ENCODE measurements at places on chromosomes 3 and 15. TPM values are rescaled to one million over a fixed set of nuclear protein-coding genes. Genes with fewer than 3 reads are reported as not detected.

Gene GHSR
- total RNA-seq, result not detected

DNA sequence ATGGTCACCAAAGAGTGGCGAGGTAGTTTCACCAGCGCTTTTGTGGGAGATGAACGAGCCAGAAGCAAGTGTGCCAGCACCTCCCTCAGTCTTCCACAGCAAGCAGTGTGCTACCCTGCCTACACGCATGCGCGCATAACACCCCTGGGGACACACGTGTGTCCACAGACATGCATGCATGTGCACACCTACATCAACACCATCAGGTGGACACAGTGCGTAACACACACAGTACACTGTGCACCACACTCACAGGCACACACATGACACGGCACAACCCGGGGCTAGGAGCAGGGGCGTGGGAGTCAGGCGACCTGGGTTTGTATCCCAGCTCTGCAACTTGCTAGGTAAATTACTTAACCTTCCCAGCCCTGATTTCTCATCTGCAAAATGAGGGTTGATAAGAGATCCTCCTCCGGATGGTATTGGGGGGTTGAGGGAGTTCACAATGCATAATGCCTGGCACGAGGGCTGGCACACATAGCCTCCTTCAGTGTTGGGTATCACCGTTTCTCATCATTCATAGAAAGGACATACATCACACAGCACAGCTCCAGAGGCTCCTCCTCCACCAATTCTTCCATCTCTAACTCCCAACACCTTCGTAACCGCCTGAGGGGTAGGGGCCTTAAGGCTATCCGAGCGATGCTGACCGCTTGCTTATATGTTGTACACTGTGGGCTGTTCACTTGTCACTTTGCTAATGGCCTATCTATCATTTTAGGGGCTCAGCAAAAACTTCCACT lies 174.9 kb downstream of the SMAD6 start:
- H3K4me1 ChIP-seq, result peaks cover 22% of the 10 kb centered on the region
- H3K36me3 ChIP-seq, result no peaks in the 10 kb centered on the region
- H3K27me3 ChIP-seq, result no peaks in the 10 kb centered on the region
- no peak for DNase-seq

Gene PIGZ
- total RNA-seq, result 14.7 TPM

Gene UTS2B
- total RNA-seq, result not detected

DNA sequence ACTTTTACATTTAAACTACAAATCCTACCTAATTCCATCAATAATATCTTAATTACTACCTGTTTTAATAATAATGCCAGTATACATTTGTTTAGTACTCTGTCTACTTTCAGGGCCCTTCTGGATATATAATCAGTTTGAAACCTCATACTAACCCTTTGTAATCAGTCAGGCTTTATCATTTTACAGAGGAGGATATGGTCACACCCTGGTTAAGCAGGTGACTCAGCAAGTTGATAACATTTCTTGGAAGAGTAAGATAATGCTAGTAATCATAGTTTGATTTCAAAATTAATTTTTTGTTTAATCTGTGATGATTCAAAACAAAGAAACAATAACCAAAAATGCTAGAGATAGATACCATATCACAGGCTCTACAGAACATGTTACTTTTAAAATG lies 208.2 kb upstream of the MANF start:
- no peaks in the 10 kb centered on the region for H3K27me3 ChIP-seq
- H3K4me1 ChIP-seq, result no peaks in the 10 kb centered on the region
- no peak overlapping the region for H3K4me3 ChIP-seq
- no peak for DNase-seq

DNA sequence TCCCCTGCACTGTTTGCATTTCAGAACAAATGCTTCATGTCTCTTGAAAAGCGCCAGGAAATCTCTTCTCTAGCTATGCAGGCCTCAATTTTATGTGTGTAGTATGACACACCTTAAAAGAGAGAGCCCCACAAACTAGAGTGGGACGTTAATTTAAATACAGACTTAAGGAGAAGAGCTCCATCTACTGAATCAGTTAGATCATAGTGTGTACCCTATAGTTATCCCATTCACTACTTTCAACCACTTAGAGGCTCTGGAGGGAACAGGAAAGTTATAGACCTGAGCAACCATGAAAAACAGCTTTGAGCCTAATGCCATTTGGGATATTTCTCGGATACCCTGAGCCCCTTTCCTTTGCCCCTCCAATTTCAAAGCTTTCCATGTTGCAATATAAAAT lies 153.7 kb downstream of the TIGIT start:
- H3K4me1 ChIP-seq, result peaks cover 28% of the 10 kb centered on the region
- H3K4me3 ChIP-seq, result no peak overlapping the region
- H3K27me3 ChIP-seq, result no peaks in the 10 kb centered on the region
- no peak for DNase-seq

DNA sequence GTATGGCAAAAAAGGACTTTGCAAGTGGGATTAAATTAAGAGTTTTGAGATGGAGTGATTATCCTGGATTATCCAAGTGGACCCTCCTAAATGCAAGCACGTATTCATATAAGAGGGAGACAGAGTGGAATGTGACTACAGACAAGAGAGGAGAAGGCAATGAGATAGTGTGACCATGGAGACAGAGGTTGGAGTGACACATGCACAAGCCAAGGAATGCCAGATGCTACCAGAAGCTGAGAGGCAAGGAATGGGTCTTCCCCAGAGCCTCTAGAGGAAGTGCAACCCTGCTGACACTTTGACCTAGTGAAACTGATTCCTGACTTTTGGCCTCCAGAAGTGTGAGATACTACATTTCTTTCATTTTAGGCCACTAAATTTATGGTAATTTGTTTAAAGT lies 117.2 kb downstream of the UACA start:
- no peak overlapping the region for H3K4me3 ChIP-seq
- H3K27ac ChIP-seq, result no peak overlapping the region
- H3K27me3 ChIP-seq, result no peaks in the 10 kb centered on the region
- H3K4me1 ChIP-seq, result no peaks in the 10 kb centered on the region

Gene FAM81A
- 7.8 TPM for total RNA-seq

Gene NR2E3
- not detected for total RNA-seq

GRCh38 chr15:100856867-100857266 lies 22.8 kb upstream of the ALDH1A3 start:
- no peak overlapping the region for H3K27ac ChIP-seq
- H3K4me1 ChIP-seq, result peaks cover 2% of the 10 kb centered on the region
- no peaks in the 10 kb centered on the region for H3K27me3 ChIP-seq
- no peak for DNase-seq
- no peaks in the 10 kb centered on the region for H3K36me3 ChIP-seq

DNA sequence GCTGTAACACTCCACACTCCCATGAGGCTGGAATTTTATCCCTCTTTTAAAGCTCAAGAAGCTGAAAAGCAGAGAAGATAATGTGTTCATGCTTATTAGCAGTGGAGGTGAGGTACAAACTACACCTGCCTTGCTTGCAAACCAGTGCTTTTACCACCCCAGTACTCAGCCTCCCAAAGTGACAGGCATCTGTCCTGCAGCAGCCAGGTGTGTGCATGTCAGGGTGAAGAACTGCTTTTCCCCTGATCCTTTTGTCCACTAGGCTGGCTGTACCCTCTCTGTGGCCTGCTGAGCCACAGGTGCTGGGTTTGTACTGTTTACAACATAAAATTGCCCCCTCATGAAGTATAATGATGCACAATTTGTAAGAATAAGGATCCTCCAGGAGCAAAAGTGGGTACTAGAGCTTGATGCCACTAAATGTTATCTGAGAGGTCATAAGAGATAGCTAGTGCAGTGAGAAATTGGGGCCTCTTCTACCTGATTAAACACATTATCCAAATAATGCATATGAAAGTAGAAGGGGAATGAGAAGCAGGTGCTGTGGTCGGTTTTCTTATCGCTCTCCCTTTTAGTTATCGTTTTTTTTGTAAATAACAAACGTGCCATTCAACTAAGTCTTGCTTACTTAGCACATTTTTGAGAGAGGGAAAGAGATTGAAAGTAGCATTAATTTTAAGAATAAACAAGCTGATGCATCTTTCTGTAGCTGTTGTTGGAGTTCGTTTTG lies 39.2 kb upstream of the GADL1 start:
- no peak overlapping the region for H3K4me3 ChIP-seq
- H3K36me3 ChIP-seq, result no peaks in the 10 kb centered on the region
- no peak overlapping the region for H3K27ac ChIP-seq
- no peaks in the 10 kb centered on the region for H3K27me3 ChIP-seq

DNA sequence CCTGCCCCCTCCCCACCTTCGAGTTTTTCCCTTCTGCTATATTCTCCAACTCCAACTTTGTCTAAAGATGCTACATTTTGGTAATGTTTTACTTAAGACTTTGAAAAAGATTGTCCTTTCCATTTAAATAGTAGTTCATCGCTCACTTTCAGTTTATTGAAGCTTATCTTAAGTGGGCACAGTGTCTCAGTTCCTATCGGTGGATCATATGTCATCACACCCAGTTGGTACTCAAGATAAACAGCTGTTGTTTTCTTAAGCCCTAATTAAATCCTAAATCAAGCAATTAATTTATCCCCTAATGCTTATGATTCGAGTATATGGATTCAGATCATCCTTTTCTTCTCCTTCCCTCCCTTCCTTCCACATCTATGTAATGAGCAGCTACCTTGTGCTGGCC lies 210.7 kb downstream of the TLE3 start:
- H3K4me1 ChIP-seq, result no peaks in the 10 kb centered on the region
- H3K27me3 ChIP-seq, result peaks cover 39% of the 10 kb centered on the region
- no peaks in the 10 kb centered on the region for H3K36me3 ChIP-seq
- H3K27ac ChIP-seq, result no peak overlapping the region
- no peak for DNase-seq

DNA sequence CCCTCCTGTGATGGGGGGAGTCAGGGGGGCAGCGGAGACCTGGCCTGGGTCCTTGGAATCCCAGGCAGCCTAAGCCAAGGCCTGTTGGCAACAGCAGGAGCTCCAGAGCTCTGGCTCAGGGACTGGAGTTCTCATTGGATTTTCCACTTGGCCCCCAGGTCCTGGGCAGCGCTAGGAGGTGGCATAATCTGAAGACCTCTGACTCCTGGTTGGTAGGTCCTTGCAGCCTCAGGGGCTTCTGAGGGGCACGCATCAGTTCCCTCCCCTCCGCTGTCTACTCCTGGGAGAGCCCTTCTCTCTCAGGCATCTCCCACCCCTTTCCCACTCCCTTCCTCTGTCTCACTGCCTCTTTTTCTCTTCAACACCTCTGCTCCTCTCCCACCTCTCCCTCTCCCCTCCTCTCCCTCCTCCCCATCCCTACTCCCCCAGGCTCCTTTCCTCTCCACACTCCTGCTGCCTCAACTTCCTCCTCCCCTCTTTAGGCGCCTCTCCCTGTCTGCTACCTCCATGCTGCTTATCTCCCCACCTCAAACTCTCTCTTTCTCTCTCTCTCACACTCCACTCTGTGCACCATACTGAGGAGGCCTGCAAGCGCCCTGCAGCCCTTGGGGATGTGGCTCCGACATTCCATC lies 41.1 kb upstream of the SLC6A1 start:
- no peaks in the 10 kb centered on the region for H3K4me1 ChIP-seq
- no peak overlapping the region for H3K4me3 ChIP-seq
- DNase-seq, result no peak
- peaks cover 40% of the 10 kb centered on the region for H3K27me3 ChIP-seq

Gene C3orf49
- total RNA-seq, result not detected

Gene CD276
- total RNA-seq, result 100 TPM

DNA sequence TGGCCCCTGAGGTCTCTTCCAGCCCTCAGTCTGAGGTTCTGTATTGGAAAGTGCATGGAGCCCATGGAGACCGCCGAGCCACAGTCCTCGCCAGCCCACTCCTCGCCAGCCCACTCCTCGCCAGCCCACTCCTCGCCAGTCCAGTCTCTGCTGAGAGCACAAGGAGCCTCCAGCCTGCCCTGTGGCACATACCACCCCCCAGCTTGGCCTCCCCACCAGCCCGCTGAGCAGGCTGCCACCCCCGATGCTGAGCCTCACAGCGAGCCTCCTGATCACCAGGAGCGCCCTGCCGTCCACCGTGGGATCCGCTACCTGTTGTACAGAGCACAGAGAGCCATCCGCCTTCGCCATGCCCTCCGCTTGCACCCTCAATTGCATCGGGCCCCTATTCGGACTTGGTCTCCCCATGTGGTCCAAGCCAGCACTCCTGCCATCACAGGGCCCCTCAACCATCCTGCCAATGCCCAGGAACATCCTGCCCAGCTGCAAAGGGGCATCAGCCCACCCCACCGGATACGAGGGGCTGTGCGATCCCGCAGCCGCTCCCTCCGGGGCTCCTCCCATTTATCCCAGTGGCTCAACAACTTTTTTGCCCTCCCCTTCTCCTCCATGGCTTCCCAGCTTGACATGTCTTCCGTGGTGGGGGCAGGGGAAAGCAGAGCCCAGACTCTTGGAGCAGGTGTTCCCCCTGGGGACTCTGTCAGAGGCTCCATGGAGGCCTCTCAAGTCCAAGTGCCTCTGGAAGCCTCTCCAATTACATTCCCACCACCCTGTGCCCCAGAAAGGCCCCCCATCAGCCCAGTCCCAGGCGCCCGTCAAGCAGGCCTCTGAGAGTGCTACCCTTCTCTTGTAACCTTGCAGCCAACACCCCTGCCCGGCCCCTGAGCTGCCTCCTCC lies 40.9 kb downstream of the PML start:
- no peak overlapping the region for H3K27ac ChIP-seq
- peak; percentile 56 for DNase-seq
- peaks cover 27% of the 10 kb centered on the region for H3K4me1 ChIP-seq
- no peaks in the 10 kb centered on the region for H3K27me3 ChIP-seq
- H3K36me3 ChIP-seq, result peaks cover 63% of the 10 kb centered on the region

Measured in suprapubic skin (tissue), 4 donors.